GM04504 (cell line): ENCODE measurements at places on chromosomes 11 and 22.

DNA sequence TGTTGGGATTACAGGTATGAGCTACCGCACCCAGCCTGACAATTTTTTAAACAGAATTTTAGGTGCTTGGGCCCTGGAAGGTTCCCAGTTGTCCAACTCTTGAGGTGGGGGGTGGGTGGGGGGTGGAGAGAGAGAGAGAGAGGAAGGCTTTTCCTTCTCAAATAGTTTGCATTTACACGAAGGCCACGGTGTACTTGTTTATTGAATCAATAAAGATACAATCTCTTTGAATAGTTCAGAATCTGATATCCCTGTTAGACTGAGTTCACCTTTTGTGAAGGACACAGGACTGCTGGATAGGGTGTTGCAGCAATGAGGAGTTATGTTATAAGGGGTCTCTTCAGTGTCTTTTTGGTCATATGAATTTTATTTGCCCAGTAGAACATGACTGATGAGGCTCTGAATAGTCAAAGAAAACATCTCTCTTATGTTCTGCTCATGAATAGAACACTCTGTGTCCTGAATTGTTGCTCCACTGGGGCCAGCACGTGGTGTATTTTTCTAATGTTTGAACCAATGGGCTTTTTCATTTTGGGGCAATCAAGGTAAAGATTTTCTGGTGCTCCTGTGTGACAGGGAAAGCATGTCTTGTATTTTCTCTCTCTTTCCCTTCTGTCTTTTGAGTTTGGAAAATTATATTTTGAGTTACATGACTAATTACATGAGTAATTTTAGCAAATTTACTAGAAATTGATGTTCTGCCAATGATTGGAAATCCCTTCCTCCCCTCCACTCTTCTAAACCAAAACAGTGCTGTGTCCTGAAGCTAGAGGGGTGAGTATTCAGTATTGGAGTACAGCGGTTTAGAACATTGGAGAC, 61.7 kb downstream of the PTPRJ start:
- DNase-seq = no peak

GRCh38 chr11:103947546-103947919, 88.9 kb upstream of the DDI1 start:
- peak; percentile 77 for DNase-seq

DNA sequence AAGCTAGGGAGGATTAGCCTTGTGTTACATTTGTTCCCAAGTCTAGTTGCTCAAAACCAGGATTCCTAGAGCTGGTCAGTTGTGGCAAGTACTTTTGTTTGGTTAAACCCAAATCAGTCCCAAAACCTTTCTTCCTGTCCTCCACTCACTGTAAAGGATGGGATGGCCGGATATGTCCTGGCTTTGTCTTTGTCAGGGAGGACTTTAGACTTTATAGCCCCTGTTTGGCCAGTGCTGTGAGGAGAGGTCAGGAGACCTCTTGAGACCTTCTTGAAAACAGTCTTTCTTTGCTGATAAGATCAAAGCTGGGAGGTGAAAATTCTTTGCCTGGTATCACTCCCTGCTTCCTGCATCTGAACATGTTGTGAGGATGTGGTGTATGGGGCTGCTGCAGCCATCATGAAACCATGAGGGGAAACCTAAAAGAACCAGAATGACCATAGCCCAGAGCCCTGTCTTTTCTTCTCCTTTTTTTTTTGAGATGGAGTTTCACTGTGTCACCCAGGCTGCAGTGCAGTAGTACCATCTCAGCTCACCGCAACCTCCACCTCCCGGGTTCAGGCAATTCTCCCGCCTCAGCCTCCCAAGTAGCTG, 43.6 kb upstream of the FTH1 start:
- no peak for DNase-seq

- no peak for DNase-seq
These were observed 983 bp downstream of the NARS2 start for GRCh38 chr11:78573681-78574080.

DNA sequence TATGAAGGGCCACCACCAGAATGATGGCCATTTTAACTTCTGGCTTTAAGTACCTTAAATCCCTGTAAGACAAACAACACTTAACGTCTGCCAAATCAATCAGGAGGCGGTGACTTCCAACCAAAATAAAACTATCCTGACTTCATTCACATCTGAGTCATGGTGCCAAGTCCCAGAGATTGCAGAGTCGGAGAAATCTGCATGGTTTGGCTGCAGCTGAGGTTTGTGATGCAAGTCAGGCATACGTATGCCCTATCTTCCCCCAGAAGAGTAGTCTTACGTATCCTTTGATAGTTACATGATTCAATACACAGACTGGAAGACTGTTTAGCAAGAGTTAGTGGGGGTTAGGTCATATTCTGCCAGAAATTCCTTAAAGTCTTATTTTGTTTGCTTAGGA, 1.7 kb upstream of the GAB2 start:
- peak; percentile 84 for DNase-seq

- no peak for DNase-seq
These were observed 9.7 kb downstream of the OR5AN1 start for GRCh38 chr11:59368238-59369022.

DNA sequence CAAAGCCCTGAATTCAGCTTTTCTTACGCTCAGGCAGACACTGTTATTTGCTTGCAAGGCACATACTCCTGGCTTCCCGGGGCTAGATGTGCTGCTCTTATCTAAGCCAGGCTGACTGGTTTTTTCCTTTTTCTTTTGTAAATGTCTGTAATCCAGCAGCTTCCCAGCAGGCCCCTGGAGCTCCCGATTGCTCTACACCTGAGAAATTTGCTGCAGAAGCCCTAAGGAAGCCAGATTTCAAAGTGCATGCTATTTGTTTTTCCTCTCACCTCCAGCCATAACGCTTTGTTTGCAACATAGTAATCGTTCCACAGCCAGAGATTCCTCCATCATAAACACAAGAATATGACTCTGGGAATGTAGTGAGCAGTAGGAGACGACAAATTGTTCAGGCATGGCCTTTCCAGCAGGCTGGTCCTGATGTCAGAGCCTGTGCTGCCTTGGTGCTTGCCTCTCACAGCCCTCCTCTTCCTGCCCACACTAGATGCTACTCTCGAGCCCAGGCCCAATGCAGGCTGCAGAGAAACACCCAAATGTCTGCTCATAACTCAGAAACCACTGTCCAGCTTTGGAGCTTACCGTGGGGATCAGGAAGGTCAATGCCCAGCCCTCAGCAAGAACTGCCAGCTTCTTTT, 54.7 kb upstream of the SLC6A5 start:
- no peak for DNase-seq

DNA sequence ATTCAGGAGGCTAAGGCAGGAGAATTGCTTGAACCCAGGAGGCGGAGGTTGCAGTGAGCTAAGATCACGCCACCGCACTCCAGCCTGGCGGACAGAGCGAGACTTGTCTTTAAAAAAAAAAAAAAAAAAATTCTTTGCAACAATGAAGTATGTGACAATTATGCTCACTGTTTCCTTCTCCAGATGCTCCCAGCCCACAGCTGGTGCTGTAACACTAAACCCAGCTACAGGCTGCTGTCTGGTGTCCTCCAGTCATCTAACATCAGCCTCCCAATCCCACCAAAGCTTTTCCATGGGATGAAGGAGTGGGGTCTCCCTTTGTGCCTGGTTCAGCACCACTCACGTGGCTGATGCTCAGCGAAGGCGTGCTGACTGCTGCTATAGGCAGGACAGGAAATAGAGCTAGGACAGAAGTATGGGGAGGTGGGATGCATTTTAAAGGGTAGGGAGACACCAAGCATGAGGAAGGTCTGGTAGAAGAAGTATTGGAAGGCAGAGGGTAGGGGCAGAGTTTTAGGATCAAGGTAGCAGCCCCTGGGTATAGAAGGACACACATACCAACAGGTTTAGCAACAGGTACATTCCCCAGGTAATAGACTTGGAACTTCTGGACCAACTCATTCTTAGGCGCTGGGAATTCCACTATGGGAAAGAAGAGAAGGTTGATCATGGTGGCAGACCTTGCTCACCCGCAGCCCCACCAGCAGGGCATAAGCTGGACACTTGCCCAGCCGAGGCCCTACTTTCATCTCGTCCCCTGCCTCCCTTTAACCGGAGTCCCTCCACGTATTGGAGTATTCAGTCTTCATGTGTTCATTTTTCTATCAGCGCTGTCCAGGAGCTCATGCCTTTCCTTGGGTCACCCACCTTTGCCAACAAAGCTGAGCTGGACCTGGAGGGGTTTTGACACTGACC, 10.4 kb downstream of the SMPD1 start:
- no peak for DNase-seq

- no peak for DNase-seq
These were observed 757 bp downstream of the RNASEH2C start for GRCh38 chr11:65719871-65720210.

DNA sequence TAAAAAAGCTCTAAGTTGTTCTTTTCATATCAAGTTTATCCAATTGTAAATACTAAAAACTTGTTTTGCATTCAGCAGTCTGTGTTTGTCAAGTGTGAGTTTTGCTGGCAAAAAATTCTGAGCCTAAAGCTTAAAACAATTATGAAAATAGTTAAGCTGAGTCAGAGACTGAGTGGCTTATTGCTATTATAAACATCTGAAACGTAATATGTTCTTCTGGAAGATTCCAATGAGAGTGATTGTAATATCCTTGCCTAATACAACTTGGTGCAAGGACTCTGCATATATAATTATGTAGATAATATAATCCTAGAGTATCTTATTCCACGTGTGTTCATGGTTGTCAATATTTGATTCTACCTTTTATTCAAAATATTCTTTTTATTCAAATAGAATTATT, 14.1 kb upstream of the NUP50 start:
- DNase-seq = no peak

- peak; percentile 40 for DNase-seq
These were observed 41.4 kb upstream of the NFAM1 start for GRCh38 chr22:42473484-42474193.

DNA sequence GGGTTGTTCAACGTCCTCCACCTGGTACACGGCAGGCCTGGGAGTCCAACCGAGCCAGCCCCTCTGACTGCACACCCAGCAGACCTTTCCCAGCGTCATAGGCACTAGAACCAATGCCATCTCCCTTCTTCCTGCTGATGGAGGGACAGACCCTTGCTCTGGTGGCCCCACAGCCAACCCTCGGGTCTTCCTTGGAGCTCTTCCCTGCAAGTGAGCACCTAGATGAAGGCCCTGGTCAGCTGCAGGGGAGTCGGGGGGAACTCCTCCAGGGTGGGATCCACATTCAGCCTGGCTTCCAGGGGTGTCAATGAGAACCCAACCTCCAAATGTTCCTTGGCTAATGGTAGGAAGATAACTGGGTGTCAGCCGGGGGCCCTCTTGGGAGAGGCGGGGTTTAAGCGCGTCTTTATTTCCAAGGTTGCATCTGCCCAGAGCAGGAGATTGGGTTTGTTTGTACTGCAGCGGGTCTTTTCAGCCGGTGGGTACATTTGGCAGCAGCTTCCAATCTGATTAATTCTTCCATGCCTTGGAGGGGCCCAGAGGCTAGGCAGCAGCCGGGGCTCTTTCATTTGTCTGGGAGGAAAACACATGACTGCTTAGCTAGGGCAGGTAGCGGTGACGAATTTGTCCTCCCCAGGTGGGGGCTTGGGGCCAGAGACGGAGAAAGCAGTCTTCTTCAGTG, 56.0 kb upstream of the SHISAL1 start:
- no peak for DNase-seq

GRCh38 chr22:37690901-37691504, 4.9 kb downstream of the NOL12 start:
- no peak for DNase-seq

GRCh38 chr11:6357222-6357621, 33.1 kb upstream of the SMPD1 start:
- DNase-seq = peak; percentile 73

DNA sequence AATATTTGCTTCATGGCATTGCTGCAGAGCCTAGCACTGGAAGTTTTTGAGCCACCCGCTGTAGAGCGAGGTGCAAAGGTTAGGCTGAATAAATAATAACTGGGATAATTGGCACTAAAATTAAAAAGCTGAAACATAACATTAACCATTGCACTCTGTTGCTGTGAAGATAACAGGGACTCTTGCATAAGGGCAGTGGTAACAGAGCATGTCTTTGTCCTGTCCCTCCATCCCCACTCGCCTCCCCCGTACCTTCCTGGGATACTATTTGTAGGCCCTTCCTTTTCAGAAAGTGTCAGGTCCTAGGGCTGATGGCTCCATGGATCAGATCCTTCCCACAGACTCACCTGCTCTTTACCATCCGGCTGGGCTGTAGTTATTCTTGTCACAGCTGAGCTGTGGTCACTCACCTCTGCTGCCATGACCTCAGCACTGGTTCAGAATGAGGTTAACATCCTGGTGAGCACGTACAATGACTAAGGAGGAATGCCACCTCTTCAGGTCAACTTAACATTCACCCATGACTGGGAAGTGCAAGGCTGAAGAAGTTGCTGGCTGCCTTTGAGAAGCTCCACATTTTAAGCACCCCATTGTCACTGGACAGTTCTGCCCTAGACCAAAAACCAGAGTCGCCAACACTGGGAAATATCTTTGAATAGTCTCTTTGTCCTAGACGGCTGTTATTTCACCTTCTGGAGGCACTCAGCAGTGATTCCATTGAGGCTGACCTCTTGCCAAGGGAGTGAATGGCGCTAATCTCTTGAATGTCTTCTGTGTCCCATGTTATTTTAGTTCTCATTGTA, 103.2 kb upstream of the KIRREL3 start:
- DNase-seq = no peak

- DNase-seq = no peak
These were observed 220.4 kb upstream of the RAG2 start for GRCh38 chr11:36818410-36818809.

- peak; percentile 10 for DNase-seq
These were observed 345.4 kb upstream of the KIRREL3 start for GRCh38 chr11:127345819-127346459.
